ENCODE measurements at places on chromosomes 5 and 9.

DNA sequence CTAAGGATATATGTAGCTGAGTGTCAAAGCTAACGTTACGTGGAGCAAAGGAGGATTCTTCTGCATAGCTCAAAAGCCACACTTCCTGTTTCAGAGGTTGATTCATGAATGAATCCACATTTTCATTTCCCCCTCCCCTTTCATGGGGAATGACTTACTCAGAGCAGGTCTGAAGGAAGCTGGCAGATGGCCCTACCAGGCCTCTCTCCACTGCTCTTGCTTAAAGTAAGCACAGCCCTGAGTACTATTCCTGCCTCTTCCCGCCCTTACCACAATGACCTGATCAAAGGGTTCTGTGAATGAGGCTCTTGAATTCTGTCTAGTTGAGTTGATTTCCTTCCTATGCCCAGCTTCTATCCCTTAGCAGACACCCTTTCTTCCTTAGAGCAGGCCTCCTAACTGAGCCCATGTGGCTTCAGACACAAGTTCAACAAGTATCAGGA, 6.3 kb downstream of the IGIP start:
- no peak for DNase-seq

DNA sequence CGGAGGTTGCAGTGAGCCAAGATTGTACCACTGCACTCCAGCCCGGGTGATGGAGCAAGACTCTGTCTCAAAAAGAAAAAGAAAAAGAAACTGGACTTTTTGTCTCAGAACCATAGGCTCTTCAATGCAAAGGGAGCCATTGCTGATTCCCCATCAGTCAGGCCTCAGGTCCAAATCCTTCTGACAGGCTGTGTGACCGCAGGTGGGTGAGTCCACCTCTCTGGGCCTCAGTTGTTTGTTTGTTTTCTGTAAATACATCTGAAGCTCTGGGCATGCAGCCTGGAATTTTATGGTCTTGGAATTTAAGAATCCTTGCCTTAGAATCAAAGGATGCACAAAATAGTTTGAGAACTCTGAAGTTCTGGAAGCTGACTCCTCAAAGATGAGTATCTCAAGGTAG, 21.1 kb upstream of the TOR2A start:
- no peak for DNase-seq

DNA sequence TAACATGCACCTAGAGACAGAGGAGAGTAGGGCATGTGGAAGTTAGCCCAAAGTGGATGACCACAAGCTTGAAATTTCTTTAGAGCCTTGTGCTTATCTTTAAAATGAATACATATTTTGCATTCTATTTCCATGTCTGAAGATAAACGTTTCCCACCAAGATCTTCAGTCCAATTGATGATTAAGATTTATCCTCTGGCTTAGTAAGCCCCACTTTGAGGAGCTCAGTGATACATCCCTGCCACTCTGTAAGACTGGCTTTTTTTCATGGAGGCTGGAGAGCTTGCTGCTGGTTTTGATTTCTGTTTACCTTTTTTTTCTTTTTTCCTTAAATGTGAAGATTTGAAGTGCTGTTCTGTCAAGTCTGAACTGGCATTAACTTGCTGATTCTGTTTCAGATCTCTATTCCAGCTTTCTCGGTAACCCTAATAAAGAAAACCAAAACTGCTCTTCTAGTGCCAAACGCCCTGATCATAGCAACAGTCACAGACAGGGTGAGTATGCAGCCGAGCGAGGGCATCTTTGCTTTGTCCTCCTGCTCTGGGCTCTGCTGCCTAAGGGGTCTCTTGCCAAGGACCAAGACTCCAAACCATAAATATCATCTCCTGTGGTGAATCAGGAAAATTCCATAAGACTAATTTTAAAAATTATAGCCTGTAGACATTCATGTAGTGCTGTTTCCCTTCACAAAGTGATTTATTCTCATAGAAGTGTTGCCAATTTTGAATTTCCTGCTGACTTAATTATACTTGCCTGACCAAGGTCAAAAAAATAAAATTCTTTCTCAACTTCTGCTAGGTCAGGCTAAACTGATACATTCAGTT, 54.3 kb downstream of the GRAMD2B start:
- no peak for DNase-seq

DNA sequence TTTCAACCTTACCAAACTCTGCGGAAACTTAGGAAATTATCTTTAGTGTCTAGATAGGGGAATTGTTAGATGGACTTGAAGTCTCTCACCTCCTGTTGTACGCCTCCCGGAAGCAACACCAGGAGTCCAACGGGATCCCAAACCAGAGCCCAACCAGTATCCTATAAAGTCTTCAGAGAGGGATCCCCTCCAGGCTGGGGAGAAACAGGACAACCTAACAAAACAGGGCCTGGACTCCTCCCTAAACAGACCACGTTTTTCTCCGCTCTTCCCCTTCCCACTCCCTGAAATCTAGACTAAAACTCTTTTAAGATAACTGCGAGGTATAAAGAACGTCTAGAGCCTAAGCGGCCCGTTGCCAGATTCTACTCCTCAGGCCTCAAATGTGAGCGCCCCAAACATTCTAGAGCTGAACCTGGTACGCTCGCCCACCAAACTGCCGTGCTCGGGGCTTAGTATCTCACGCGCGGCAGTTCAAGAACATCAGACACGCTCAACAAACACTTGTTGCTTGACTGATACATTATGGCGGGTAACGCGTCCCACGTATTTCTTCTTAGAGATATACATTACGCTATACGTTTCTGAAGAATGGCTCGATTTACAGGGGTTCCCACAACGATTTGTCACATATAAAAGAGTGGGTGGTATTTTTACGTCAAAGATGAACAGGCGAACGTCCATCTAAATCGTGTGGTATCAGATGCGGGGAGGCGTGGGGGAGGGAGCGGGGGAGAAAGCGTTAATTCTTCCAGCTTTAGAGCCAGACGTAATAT, 663 bp upstream of the SMIM27 start:
- peak; percentile 66 for DNase-seq

- DNase-seq: no peak
Measured at GRCh38 chr9:99680191-99680590, 141.5 kb upstream of the NR4A3 start.

GRCh38 chr5:95220381-95220780, 64.5 kb downstream of the MCTP1 start:
- DNase-seq: no peak

GRCh38 chr9:71005456-71005855, 116.0 kb downstream of the TRPM3 start:
- no peak for DNase-seq

- DNase-seq: no peak
Measured at GRCh38 chr5:139660923-139661814, 13.0 kb downstream of the CXXC5 start.

DNA sequence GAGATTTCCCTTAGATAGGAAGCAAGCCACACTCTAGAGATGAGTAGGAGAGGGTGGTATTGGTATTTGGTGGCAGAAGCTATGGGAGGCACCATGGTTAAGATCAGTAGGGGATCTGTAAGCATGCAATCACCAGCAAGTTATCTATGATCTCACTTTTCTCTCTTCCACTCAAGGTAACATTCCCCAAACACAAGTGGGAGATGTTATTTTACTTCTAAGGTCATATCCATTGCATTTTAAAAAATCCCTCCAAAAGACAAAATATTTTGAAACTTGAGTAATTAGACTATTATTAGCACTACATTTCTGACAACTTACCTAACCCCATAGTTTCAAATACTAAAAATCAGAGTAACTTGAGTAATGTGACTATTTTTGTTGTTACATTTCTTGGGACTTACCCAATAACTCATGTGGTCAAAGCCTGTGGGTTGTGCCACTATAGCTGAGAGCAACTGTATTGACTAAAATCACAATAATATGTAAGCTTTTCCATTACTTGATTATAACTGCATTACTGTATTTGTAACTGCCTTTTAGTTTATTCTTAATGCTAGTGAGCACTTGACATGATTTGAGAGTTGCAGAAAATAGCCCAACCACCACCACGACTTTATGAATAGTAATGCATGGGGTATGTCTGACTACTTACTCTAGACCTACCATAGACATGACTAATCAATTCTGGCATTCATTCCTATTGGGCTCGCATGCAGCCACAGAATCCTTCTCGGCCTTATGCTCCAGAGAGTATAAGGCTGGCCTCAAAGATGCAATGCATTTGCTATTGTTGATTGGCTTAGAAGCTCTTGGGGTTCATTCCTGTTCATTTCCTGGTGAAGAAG, 264.7 kb downstream of the TRIM32 start:
- DNase-seq: no peak

DNA sequence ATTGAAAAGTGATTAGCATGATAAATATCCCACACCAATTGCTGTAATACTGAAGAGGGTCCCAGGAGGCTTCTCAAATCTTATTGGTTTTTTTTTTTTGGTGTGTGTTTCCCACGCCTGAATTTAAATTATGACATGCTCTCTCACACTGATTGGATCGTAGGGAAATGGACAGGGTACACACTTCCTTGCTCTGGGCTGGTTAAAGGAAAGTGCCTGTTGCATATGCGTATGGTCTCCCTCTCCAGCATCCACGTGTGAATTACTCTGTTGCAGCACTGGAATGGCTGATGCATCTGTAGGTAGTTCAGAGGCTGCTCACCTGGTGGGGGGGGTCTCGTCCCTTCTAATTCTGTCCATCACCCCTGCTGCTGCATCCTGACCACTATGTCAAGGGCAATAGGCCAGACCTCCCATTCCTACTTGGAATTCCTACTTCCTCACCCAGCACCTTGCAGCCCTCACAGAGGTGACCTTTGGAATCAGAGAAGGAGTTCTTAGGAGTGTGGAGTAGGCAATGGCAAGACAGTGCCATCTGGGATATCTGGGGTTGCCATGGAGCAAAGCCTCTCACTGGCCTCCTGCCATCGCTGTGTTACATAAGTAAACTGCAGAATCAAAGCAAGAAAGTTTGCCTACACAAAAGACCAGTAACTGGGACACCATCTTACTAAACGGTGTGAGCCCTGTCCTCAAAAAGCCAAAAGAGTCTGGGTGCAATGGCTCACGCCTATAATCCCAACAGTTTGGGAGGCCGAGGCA, 71.4 kb upstream of the FBXW11 start:
- DNase-seq: peak; percentile 91

GRCh38 chr5:133847301-133847700, 121.1 kb downstream of the C5orf15 start:
- DNase-seq: no peak

DNA sequence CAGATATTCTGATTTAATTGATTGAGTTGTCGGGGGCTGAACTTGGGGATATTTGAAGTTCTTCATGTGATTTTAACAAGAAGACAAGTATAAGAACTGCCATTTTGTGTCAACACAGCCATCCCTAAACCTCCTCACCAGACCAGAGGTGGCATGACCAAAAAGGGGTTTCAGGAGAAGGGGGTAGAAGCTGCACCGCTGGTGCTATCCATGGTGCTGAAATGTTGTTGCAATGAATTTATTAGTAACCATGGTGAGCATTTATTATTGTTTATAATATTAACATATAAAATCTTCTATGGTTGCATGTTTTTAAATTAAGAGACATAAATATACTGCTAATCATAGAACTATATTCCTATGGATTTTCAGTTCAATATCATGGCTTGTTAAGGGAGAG, 72.3 kb downstream of the GNA14 start:
- no peak for DNase-seq

- no peak for DNase-seq
Measured at GRCh38 chr9:17824191-17824590, 245.3 kb downstream of the SH3GL2 start.

- DNase-seq: no peak
Measured at GRCh38 chr9:135924628-135925338, 17.4 kb upstream of the CAMSAP1 start.

- DNase-seq: peak; percentile 42
Measured at GRCh38 chr9:6788162-6789016, 30.6 kb downstream of the KDM4C start.

DNA sequence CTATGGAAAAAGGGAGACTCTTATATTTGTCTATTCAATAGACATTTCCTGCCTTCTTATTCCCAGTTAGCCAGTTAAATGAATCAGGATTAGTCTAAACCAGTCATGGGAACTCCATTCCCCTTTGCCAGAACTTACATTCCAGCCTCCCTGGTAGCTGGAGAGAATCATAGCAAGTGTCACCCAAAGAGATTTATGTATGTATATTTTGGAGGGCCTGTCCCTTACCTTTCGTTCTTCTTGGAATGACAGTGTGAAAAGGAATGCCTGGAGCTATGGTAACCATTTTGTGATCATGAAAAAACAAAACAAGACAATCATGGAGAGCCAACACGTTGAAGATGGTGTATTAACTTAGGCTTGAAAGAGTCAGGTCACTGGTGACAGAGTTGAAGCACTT, 627.7 kb downstream of the CCDC171 start:
- DNase-seq: no peak

DNA sequence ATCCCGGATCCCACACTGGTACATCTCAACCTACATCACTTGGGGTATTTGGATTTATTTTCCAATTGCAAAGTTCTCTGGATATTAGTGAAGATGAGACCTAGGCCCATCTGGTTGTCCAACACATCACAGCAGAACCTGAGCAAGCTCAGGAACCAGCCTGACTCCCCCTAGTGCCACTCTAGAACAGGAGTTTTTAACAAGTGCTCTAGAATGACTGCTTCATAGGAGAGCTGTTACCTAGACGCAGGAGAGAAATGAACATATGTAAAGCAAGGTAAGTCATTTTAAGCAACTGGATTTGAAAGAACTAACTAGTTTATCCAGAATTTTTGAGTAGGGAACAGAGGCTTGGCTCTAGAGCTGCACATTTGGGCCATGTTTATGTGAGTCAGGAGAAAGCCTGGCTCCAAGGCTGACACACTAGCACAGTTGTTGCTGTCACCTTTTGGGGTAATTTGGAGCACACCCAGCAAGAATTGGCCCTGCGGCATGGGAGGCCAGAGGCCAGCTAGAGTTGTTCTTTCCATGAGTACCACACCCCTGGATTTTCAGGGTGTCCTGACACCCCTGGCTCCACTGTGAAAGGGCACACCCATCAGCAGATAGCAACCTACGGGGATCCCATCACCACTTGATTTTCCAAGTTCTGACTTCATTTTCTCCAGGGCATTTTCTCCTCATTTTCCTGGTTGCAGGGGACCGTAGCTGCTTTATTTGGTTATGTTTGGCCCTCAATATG, 110.9 kb upstream of the LPAR1 start:
- DNase-seq: no peak

- DNase-seq: no peak
Measured at GRCh38 chr9:14186096-14186495, 127.8 kb downstream of the NFIB start.

GRCh38 chr9:136026266-136026942, 65.2 kb upstream of the UBAC1 start:
- no peak for DNase-seq

DNA sequence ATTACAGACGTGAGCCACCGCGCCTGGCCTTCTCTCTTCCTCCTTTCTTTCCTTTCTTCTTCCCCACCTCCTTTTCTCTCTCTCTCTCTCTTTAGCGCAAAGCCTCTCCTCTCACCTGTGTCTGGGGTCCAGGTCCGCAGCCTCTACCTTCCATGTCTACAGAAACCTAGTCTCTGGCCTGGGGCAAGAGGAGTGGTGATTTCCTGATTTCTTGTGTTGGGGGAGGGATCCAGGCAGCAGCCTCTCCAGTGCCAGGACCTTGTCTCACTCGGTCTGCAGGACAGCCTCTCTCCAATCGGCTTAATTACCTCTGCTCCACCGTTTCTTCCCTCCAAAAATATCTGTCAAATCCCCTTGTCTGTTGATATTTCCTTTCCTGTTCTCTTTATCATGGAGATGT, 16.1 kb upstream of the FAM120A start:
- no peak for DNase-seq

- no peak for DNase-seq
Measured at GRCh38 chr9:7212101-7212500, 454.3 kb downstream of the KDM4C start.
